ENCODE measurements at places on chromosomes 1 and 21.
A peak's percentile ranks its signal among the peaks of the same experiment; 100 is the strongest.

GRCh38 chr1:40185951-40186864 is 25.0 kb downstream of the RLF start:
- peak; percentile 24 for DNase-seq

DNA sequence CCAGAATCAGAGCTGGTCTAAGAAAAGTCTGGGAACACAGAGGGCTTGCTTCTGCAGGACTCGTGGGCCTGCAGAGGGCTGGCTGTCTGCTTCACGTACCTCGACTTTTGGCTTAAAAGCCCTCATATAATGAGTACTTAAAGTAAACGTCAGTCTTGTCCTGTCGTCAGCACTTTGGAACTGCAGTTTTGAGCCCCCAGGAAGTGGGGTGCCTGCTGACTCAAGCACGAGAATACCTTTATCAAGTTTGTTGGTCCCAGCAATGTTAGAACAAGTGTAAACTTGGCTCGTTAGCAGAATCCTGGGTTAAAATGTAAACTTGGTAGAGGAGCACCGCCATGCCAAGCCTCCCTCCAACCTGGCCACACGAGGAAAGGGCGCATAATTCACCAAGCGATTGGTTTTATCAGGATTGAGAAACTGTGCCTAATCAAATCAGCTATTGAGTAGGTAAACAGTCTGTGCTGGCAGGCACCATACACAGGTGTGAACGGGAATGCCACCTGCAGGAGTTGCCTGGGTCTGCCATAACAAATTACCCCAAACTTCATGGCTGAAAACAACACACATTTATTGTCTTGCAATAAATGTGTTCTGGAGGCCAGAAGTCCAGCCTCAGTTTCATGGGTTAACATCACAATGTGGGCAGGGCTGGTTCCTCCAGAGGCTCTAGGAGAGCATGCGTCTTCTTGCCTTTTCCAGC is 45.0 kb upstream of the FHAD1 start:
- no peak for DNase-seq

DNA sequence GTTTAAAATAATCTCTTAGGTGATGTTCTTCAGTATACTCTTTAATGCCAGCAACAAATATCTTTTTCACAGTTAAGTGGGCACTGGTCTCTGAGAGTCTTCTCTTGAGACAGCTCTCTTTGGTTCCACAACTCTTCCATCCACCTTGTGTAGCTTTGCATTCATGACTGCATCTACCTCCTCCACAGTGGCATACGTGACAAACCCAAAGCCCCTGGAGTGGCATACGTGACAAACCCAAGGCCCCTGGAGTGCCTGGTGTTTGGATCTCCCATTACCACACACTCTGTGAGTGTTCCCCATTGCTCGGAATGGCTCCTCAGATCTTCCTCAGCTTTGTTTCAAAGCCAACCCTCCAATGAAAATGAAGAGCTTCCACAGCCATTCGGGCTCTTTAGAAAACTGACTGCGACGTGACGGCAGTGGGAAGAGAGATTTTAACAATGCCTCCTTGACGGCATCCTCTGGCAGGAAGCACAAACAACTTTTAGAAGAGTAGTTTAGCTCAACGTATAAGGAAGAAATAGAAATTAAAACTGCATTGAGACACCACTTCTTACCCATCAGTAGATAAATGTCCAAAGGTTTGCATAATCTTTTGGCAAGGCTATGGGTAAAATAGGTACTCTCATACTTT is 45.8 kb downstream of the SLC30A7 start:
- DNase-seq: no peak

GRCh38 chr1:26887125-26887524 is 3.0 kb downstream of the GPN2 start:
- no peak for DNase-seq

DNA sequence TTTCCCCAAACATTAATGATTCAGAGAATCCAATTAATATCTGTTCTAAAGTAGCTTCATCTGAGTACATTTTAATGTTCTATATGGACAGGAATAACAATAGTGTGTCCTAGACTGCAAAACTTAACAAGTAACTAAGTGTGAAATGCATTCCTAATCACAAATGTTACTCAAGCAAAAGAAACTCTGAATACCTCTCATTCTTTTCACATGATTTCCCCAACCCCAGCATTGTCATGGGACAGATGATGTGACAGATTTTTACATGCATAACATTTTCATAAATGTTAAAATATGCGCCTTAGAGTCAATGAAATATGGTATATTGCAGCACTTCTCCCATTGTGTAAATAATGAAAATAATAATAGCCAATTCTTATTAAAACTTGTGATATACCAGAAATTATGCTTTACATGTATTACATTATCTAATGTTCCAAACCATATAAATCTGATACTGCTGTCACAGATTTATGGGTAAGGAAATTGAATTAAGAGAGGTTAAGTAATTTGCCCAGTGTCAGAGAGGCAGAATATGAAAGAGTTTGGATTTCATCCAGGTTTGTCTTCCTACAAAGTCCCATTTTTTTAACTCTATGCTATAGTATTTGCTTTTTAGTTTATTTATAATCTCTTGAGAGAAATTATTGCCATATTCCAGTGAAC is 269.4 kb downstream of the LRRC7 start:
- no peak for DNase-seq
